ENCODE measurements at places on chromosomes 11 and 22.

DNA sequence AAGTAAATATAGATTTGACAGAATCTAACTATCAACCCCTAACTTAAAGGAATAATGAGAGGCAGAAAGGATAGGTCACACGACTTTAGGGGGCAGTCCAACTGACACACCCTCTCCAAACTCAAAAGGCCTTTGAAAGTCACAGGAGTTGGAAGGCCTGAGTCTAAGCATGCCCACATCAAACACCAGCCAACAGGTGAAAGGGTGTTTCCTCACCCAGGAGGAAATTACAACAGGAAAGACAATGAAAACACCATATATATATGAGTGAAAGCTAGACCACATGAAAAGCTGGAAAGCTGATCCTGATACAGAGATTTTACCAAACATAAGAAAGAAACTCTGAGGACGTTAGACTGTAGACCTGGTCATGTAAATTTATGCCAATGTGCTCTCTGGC lies 10.5 kb upstream of the DEPDC7 start:
- DNase-seq = no peak

DNA sequence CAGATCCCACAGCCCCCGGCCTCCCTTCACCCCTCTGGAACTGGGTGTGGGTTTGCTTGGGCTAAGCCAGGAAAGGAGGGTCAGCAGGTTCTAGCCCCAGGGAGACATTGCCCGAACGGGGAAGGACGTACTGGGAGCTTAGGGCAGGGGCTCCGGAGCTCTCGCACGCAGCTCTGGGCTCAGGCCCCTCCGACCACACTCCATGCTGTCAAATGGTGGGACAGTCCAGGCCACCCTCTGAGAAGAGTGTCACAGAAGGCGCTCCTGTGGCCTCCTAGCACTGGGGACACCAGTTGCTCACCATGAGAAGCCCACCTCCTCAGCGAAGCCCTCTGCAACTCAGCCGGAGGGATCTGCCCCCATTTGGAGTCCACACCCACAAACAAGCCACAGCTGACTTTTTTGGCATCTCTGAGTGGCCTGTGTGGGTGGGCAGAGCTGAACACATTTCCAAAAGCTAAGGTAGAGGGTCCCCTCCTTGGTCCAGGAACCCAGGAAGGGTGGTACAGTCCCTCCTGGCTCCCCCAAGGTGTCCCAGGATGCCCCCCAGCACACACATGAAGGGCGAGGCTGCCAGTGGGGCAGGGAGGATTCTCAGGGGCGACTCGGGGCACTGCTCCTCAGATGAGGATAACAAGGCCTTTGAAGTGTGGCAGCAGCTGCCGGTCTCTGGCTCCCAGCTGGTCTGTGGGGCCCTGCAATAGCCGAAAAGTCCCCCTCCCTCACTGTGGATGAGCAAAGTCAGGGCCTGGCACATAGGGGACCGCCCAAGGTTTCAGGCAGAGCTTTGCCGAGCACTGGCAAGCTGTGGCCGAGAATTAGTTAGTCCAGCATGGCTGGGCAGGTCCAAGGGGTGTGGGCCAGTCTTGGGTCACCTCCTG lies 13.0 kb upstream of the TEF start:
- no peak for DNase-seq

GRCh38 chr11:43948341-43949225 lies 6.1 kb downstream of the C11orf96 start:
- no peak for DNase-seq

GRCh38 chr11:131483453-131483852 lies 113.0 kb downstream of the NTM start:
- no peak for DNase-seq

GRCh38 chr11:5504403-5504921 lies 5.3 kb downstream of the UBQLN3 start:
- no peak for DNase-seq

DNA sequence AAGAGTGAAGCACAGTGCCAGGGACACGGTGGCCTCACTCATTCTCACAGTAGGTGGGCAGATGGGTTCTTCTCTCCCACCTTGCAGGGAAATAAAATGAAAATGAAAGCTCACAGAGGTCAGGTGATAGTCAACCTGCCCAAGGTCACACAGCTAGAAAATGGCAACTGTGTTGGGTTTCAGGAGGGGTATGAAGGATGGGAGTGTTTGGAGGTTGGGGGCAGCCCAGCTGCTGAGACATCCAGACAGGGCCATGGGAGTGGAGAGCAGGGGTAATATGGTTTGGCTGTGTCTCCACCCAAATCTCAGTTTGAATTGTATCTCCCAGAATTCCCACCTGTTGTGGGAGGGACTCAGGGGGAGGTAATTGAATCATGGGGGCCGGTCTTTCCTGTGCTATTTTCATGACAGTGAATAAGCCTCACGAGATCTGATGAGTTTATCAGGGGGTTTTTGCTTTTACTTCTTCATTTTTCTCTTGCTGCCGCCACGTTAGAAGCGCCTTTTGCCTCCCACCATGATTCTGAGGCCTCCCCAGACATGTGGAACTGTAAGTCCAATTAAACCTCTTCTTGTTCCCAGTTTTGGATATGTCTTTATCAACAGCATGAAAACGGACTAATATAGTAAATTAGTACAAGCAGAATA lies 247.0 kb downstream of the TENM4 start:
- no peak for DNase-seq

DNA sequence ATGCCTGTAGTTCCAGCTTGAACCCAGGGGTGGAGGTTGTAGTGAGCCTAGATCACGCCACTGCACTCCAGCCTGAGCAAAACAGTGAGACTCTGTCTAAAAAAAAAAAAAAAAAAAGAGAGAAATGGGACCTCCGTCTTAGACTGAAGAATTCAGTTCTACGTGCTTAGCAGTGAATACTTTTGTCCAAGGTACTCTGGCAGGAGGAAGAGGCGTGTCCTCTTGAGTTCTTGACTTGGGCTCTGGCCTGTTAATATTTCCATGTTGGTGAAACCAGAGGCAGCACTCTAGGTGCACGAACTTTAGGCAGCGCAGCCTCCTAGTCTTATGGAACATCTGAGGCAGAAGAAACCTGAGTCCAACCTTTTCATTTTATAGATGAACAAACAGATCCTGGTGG lies 2.4 kb downstream of the HMBS start:
- DNase-seq = no peak
